ENCODE measurements at places on chromosomes 2 and 18.

GRCh38 chr18:57542126-57542525 lies 44.4 kb downstream of the FECH start:
- DNase-seq, result no peak

GRCh38 chr2:96138179-96139145 lies at the start of gene ASTL:
ASTL (minus strand) TSS chr2:96138502; CDS start chr2:96138436, 66 bp downstream.
- no peak for DNase-seq

DNA sequence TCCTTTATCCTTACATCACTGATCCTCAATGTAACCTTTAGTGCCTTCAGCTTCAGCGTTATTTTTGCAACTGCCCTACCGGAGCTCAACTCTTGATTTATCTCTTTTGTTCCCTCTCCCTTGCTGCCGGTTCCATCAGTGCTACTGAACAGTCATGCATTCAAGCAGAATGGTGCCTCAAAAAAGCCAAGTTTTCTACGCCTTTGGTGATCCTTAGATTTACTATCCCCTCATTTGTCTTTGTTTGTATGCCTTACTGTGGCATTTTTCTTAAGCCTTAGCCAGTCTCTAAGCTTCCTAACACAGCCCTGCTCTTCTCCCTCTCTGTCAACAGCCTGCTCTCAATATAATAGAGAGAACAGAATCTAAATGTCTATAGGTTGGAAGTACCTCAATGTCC lies 847.7 kb downstream of the CPS1 start:
- DNase-seq, result no peak

DNA sequence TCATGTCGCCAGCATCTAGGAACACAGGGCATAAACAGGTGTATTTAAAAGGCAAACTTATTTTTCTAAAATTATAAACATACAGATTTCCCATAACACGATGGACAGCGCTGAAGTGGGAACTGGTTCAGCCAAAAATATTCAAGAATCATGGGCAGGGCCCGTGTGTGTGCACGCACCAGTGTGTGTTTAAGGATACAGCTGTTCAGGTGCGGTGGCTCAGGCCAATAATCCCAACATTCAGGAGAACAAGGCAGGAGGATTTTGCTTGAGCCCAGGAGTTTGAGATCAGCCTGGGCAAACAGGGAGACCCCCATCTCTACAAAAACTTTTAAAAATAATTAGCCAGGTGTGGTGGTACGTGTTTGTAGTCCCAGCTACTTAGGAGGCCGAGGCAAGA lies 288.6 kb upstream of the HDAC4 start:
- no peak for DNase-seq

DNA sequence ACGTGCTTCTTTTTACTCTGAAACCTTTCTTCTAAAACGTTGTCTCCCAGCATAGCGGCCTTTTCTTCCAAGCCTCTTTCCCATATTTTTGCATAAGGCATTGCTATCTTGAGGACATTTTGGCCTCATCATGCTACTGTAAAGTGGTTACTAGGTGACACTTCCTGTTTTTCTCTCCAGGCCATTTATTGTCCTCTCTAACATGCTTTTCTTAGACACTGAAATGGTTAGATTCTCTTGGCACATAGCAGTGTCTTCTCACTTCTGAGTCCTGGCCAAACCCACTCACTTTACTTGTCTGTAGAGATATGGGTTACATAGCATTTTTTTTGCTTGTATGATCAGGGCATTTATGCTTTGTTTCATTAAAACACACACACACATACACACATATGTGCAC lies 50.1 kb upstream of the KCNH7 start:
- no peak for DNase-seq

DNA sequence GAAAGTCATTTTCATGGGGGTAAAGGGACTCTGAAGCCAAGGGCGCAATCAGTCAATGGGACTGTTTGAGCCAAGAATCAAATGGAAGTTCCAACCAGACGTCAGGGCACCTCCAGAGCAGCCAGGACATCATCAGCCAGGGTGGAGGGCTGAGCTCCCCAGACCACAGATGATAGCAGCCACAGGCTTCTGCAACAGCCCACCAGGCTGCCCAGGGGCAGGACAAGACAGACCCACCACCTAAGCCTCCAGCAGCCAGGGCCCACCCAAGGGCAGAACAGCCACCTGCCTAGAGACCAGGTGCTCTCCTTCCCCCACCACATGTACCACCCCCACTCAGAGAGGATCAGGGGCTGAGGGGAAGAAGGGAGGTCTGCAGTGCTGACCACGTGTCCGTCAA lies 53.8 kb upstream of the SLC66A3 start:
- DNase-seq, result no peak

GRCh38 chr2:27290549-27290948 lies 8.3 kb downstream of the TRIM54 start:
- DNase-seq, result no peak

DNA sequence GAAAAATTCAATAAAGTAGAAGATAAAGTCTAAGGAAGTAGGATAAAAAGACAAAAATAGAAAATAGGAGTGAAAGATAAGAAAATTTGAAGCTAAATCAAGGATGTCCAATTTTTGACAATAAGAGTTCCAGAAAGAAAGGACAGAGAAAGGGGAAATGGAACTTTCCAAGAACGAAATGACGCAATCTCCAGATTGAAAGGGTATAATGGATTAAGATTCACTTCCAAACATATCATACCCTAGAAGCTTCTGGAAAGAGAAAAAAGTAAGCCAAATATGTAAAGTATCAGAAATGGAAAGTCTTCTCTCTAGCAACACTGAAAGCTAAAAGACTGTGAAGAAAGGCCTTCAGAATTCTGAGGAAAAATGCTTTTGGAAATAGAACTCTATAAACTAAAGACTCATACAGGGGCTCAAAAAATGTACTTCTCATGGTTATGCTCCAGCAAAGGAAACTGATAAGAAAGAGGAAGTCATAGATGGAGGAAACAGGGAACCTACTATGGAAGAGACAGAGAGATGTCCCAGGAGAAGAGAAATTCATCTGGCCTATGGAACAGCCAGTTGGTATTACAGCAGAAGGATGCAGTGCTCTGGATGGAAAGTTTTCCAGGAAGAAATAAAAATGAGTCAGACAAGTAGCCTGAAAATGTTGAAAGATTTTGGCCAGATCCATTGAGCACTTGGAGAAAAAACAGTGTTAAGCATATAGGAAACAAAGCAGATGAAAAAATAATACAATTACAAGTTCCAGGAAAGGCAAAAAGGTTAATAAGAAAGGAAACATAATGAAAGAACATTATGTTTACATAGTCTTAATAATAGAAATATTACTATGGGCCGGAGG lies 20.1 kb downstream of the CASP8 start:
- DNase-seq, result no peak

- DNase-seq, result no peak
Observed at GRCh38 chr18:51251625-51252024, 54.1 kb upstream of the MEX3C start.

DNA sequence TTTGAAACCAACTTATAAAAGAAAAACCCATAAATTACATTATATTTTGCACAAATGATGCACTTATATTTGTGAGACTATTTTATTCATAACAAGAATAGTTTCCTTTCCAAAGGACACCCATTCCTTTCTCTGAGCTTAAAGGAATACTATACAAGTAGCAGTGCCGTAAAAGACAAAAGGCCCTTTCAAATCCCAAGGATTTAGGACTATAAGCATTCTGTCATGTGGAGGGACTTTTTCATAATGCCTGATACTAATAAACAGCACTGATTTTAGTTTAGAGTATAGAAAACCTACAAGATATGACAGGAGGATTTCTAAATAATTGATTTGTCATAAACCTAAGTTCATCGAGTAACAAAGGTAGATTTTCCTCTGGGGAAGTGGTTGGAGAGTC lies 1134.2 kb upstream of the ZEB2 start:
- no peak for DNase-seq

DNA sequence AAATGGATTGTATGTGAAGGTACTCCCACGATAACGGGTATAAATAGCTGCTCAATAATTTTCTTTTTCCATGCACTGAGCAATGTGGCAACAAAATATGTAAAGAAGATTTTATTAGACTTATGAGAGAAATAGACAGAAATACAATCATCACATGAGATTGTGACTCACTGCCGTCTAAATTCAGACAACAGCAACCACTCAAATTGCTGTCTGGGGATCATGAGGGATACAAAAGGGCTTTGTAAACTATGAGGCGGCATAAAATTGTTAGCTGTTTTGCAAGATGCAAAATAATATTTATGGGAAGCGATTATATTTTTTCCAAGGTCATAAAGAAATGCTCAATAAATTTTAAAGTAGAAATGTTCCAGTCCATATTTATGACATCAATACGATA lies 259.1 kb upstream of the AGAP1 start:
- no peak for DNase-seq

DNA sequence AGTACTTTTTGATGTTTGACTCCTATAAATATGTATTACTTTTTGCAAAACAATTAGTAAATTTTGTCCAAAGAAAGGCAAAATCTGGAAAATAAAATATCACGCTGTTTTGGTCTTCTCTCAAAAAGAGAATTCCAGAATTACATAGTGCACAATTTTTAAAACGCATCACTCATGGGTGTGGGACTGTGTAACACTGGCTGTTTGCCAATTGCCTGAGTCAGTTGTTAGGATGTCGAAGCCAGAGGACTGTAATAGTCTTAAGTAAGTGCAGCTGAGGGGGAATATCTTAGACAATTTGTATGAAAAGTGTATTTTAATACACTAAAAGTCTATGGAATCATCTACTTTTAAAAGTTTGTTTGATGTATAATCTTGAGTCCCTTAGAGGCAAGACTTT lies 24.1 kb upstream of the EPHA4 start:
- no peak for DNase-seq

DNA sequence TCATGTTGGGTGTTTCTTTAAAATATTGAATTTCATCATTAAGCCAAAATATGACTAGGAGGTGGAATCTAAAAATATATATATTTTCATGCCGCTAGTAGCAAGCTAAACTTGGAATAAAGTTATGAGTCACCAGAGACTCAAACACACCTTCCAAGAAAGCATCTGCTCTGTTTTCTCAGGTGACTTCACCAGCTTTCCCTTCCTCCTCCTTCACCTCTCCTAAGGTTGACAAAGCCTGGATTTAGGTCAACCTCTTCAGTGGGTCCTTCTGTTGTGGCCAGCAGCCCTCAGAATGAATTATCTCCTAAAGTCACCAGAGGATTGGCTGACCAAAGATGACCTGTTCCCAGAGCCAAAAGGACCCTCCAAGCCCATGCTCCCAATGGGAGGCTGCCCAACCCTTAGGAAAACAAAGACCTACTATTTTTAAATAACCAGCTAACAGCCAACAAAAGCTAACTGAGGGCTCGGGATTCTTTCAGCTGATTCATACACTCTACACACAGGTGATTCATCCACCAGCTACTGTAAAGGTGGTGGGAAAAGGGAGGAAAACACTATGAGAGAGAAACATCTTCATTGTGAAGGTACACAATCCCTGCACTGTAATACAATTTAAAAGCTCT lies 113.9 kb downstream of the MYO5B start:
- no peak for DNase-seq

Measured in NCI-H2171 (cell line).